ENCODE measurements at places on chromosomes 2 and 18. TPM values are rescaled to one million over a fixed set of nuclear protein-coding genes. Genes with fewer than 3 reads are reported as not detected.

- no peak for DNase-seq
Measured at GRCh38 chr2:106038601-106039375, 155.3 kb downstream of the UXS1 start.

GRCh38 chr2:128026448-128027277 is 1.2 kb downstream of the SAP130 start:
- DNase-seq, result no peak

DNA sequence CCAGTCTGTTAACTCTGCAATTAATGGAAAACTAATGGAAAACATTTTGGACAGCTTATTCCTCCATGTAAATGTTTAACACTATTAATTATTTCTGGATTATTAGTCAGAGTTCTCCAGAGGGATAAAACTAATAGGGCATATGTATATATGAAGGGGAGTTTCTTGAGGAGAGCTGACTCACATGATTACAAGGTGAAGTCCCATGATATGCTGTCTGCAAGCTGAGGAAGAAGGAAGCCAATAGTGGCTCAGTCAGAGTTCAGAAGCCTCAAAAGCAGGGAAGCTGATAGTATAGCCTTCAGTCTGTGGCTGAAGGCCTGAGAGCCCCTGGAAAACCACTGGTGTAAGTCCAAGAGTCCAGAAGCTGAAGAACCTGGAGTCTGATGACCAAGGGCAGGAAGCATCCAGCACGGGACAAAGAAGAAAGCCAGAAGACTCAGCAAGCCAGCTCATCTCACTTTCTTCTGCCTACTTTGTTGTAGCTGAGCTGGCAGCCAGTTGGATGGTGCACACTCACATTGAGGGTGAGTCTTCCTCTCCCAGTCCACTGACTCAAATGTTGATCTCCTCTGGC is 136.0 kb downstream of the PTH2R start:
- no peak for DNase-seq

- peak; percentile 80 for DNase-seq
Measured at GRCh38 chr18:48475635-48476549, 62.9 kb upstream of the CTIF start.

GRCh38 chr2:196987649-196988364 is 61.3 kb upstream of the PGAP1 start:
- peak; percentile 95 for DNase-seq

DNA sequence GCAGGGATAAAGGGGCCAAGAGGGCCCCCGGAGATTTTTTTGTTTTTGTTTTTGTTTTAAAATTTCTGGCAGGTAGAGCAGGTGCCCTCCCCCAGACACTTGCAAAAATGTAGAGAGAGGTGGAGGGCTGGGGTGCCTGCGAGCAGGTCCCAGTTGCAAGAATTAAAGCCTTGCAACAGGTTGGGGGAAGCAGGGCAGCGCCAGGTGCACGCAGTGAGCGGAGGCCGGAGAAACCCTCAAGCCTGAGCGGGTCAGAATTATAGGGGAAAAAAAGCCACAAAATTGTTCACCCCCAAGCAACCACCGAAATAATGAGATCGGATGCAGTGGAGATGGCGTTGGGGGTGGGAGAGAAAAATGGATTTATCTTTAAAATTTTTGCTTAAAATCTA is 527 bp downstream of the IGFBP5 start:
- no peak for DNase-seq

GRCh38 chr2:217857624-217858506 is 144.9 kb downstream of the TNS1 start:
- DNase-seq, result no peak

The INHA gene
- total RNA-seq, result 0.18 TPM
